ENCODE measurements at places on chromosomes 12 and 14. TPM values are rescaled to one million over a fixed set of nuclear protein-coding genes. Genes with fewer than 3 reads are reported as not detected.

- DNase-seq: no peak
These were observed 75.9 kb downstream of the AKAP6 start for GRCh38 chr14:32404784-32405573.

DNA sequence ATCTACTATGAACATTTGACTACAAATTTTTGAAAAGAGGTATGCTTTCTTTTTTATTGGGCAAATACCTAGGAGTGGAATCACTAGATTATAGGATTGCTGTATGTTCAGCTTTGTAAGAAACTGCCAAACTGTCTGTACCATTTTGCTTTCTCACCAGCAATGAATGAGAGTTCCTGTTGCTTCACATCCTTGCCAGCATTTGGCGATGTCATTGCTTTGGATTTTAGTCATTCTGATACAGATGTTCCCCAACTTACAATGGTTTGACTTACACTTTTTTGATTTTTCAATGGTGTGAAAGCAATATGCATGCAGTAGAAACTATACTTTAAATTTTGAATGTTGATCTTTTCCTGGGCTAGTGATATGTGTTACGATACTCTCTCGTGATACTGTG, 328.7 kb downstream of the RAD51B start:
- no peak for DNase-seq

The IQSEC3 gene
- not detected for total RNA-seq

GRCh38 chr14:75280291-75280830, 1.7 kb downstream of the FOS start:
- DNase-seq: no peak

The GPD1 gene
- 2.1 TPM for total RNA-seq

GRCh38 chr14:26403760-26404159, 194.1 kb downstream of the NOVA1 start:
- DNase-seq: no peak

The SLC6A12 gene
- 0.16 TPM for total RNA-seq

The GPR137C gene
- total RNA-seq: 1.2 TPM

DNA sequence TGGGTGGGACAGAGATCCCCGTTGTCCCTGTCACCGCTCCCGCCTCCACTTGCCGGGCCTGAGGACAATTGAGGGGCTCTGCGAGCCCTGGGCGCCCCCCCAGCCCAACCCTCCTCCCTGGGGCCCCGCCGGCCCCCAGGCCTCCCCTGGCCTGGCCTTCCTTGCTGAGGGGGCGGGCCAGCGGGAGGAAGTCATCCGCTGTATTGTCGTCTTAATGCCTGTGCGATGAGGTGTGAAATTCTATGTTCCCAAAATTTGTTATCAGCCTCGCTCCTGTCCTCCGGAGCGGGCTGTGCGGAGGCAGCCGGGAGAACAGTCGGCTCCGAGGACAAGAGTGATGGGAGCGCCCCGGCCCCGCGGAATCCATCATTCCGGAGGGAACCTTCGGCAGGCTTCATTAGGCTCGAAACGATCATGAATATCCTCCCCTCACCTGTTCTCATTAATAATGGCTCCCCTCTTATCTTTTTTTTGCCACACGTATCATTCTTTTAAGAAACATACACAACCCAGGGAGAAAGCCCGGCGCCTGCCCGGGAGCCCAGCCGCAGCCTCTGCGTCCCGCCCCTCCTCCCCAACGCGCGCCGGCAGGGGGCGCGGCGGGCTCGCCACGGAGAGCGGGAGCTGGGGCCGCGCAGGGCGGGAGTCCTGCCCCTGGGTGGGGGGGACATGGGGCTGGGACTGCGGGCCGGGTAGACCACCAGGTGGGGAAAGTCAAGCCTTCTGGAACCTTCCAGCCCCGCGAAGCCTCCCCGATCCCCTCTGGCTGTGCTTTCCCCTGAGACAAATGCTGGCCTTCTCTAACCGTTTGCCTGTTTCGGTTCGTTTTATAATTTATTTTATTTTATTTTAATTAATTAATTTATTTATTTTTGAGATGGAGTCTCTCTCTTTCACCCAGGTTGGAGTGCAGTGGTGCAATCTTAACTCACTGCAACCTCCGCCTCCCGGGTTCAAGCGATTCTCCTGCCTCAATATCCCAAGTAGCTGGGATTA, 17.1 kb upstream of the DLK1 start:
- DNase-seq: no peak

GRCh38 chr12:89574736-89575208, 48.9 kb upstream of the POC1B start:
- no peak for DNase-seq

DNA sequence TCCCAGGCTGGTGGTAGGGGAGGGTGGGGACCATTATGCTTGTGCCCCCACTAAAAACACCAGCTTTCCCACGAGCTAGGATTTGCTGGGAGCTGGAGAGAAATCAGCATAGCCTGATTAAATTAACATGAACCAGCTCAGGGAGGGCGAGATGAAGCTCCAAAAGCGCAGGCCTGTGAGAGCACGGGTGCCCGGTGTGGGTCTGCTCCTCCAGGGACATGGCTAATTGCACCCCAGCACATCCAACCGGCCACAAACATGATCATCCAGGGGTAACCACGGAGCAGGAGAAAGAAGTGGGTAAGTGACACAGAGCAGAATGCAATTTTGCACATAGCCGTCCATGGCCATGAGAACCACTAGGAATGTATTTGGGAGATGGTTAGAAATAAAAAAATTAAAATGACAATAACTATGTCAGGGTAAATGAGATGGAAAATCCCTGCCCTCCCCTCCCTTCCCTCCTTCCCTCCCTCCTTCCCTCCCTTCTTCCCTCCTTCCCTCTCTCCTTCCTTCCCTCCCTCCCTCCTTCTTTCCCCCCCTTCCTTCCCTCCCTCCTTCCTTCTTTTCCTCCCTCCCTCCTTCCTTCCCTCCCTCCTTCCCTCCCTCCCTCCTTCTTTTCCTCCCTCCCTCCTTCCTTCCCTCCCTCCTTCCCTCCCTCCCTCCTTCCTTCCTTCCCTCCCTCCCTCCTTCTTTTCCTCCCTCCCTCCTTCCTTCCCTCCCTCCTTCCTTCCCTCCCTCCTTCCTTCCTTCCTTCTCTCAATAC, 26.9 kb downstream of the CLMN start:
- no peak for DNase-seq

DNA sequence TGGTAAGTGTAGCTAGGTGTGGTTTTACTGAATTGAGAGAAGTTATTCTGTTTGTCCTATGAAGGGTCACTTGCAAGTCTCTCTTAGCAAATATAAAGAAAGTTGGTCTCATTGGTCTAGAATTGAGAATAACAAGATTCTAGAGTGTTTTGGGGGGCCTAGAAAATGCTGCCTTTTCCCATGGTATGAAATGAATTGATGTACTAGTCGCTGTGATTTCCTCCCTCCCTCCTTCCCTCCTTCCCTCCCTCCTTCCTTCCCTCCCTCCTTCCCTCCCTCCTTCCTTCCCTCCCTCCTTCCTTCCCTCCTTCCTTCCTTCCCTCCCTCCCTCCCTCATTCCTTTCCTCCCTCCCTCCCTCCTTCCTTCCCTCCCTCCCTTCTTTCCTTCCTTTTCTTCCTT, 166.7 kb upstream of the RGS6 start:
- no peak for DNase-seq

The RPL10L gene
- total RNA-seq: 5.2 TPM

DNA sequence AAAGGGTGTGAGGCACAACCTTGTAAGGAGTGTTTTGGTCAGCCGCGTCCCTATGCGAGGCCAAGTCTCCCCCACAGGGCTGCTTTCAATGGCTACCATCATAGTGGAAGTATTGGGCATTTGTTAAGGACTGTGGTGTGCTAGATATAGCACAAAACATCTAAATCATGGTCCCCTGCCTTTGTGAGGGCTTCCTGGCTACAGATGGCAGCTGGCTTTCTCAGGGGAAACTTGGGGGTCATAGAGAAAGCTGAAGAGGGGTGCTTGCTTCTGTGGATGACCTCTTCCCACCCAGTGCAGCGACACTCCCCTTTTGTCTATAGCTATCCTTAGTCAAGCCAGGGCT, 315.8 kb downstream of the ZFP36L1 start:
- DNase-seq: no peak

DNA sequence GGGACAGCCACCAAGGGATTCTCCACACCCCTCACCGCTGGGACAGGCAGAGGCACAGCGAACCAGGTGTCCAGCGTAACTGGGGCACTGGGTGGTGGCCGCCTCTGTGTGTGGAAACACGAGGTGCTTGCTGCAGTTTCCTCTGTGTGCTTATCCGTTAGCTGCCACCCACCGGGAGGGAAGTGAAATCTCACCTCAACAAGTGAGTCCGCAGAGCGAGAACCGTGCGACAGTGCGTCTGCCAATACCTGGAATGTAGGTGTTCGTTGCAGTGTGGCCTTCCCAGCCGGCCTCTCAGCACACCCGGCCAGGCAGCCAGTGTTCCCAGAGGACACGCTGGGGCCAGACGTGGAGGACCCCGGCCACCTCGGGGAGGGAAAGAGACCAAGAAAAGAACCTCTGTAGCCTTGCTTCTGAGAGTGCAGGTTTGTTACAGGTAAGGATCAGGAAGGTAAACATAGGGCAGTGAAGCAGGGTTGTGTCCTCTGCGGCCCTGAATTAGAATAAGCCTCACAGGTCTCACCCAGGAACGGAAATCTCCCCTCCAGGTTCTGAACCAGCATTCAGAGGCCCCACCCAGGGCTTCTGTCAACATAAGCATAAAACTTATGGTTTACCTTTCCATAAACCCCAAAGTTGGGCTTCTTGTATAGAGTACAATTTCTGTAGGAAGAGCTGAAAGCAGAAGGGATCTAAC, 1.5 kb downstream of the BCL2L14 start:
- DNase-seq: peak; percentile 78

The NID2 gene
- 18.8 TPM for total RNA-seq

- no peak for DNase-seq
These were observed 105.2 kb downstream of the MED13L start for GRCh38 chr12:116172224-116172849.

DNA sequence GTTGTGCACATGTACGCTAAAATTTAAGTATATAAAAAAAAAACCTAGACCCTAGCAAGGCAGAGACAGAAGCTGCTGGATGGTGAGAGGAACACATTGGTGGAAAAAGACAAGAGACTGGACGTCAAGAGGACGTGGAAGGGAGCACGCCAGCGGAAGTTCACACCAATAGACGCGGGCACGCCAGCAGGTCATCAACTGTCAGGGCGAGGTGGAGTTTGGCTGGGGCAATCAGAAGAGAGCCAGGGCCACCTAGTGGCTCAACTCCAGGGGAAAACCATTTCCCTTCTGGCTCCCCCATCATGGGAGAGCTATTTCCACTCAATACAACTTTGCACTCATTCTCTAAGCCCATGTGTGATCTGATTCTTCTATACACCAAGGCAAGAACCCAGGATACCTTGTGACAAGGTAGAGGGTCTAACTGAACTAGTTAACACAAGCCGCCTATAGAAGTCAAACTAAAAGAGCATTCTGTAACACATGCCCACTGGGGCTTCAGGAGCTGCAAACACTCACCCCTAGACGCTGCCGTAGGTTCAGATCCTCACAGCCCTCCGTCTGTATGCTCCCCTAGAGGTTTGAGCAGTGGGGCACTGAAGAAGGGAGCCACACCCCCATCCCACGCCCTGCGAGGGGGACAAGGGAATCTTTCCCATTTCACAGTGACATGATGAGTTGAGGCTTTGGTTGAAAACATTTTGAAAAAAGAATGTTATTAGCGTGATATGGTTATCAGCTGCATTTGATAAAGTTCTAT, 702.7 kb downstream of the TMTC2 start:
- DNase-seq: peak; percentile 24

GRCh38 chr12:120925740-120926563, 21.8 kb upstream of the SPPL3 start:
- DNase-seq: no peak

The EIF2S3B gene
- total RNA-seq: 2.7 TPM

The AICDA gene
- not detected for total RNA-seq

The FAR2 gene
- 83.6 TPM for total RNA-seq

The BCL2L14 gene
- 68.3 TPM for total RNA-seq

GRCh38 chr12:31482816-31483215, 108.1 kb downstream of the DENND5B start:
- DNase-seq: no peak

GRCh38 chr14:28059254-28059653, 707.3 kb upstream of the FOXG1 start:
- no peak for DNase-seq

The TPPP2 gene
- not detected for total RNA-seq

DNA sequence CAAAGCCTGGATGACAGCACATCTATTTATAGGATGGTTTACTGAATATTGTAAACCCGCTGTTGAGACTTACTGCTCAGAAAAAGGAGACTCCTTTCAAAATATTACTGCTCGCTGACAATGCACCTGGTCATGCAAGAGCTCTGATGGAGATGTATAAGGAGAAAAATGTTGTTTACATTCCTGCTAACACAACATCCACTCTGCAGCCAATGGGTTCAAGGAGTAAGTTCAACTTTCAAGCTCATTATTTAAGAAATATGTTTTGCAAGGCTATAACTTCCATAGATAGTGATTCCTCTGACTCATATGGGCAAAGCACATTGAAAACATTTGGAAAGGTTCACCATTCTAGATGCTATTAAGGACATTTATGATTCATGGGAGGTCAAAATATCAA, 201.7 kb downstream of the SNAPC1 start:
- DNase-seq: no peak

GRCh38 chr12:13981296-13981962, at the start of gene GRIN2B:
GRIN2B (minus strand) TSS chr12:13981602; CDS start chr12:13866208, 115,394 bp downstream.
- no peak for DNase-seq

GRCh38 chr14:36177489-36177888, 967 bp upstream of the PTCSC3 start:
- DNase-seq: no peak

DNA sequence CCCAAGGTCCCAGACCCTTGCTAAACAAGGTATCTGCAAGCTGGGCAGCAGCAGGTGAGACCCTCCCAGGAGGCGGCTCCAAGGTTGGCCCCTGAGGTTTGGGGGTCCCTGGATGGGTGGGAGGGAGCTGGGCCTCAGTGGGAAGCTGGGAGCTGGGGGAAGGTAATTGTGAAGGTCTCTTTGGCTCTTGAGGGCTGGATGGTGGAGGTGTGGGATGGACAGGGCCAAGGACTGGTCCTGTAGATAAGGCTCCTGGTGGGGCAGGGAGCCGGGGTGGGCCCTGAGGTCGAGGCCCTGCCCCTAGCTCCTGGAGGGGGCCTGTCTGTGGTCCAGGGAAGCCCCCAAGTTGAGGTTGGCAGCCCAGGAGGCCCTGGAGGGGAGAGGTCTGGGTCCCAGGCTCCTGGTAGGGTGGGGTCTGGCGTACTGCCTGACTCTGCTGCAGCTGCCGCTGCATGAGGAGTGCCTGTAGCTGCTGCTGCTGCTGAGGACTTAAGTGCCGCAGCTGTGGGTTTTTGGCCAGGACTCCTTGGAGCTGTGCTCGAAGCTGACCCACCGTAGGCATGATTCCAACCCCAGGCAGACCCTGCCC, 13.1 kb upstream of the PRKAG1 start:
- no peak for DNase-seq

The PUS1 gene
- 58.9 TPM for total RNA-seq

- DNase-seq: peak; percentile 68
These were observed 13.2 kb upstream of the ARF6 start for GRCh38 chr14:49879646-49880204.

- no peak for DNase-seq
These were observed 683.9 kb upstream of the TMEM132C start for GRCh38 chr12:127583041-127583440.

- no peak for DNase-seq
These were observed 26.0 kb upstream of the RIMBP2 start for GRCh38 chr12:130742112-130742511.

All from colonic mucosa (tissue), 4 donors.